Activated T-helper 1 cell treated with Interleukin-2 at 50 U/mL for 16 hours (primary cell): ENCODE measurements at places on chromosomes 7 and 10.

- DNase-seq = no peak
Observed at GRCh38 chr10:104122225-104123107, 495 bp downstream of the SFR1 start.

GRCh38 chr10:72954230-72954595 lies 393 bp downstream of the PLA2G12B start:
- DNase-seq = no peak

GRCh38 chr7:93723424-93724124 lies 149.1 kb upstream of the CALCR start:
- DNase-seq = no peak

- DNase-seq = no peak
Observed at GRCh38 chr7:17495655-17496394, 197.4 kb downstream of the AHR start.

GRCh38 chr10:119326167-119326566 lies 118.8 kb downstream of the GRK5 start:
- no peak for DNase-seq

DNA sequence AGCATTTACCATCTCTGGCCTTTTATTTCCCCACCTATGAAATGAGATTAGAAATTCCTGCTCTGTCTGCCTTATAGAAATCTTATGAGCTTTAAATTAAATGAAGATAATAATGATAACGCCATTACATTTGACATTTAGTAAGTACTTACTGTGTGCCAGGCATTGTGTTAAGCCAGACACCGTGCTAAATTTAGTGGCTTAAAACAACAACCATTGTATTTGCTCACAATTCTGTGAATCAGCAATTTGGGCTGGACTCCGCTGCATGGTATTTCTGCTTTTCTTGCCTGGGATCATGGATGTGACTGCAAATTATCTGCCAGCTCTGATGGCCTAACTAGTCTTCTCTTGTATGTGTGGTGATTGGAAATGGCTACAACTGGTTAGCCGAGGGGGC lies 56.4 kb upstream of the CCDC6 start:
- DNase-seq = no peak

GRCh38 chr7:141737118-141737835 lies 881 bp upstream of the SSBP1 start:
- DNase-seq = no peak

GRCh38 chr10:84288151-84288550 lies 40.2 kb upstream of the CCSER2 start:
- DNase-seq = no peak

DNA sequence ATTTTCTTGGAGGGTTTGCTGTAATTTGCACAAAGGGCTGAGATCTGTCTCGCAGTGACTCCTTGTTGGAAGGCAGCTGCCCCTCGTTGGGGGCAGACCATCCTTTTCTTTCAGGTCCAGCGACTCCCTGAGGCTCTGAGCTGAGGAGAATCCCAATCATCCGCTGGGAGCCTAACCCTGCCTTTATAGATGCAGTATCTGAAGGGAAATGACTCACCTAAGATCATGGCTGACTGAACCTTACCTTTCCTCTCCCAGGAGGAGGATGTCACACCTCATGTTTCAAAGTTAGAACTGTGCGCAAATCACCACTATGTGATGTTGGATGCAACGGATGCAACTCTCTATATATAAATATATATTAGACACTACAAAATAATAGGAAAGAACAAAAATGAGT lies 36.4 kb upstream of the MXI1 start:
- no peak for DNase-seq
